Cerebellum (tissue), 4 donors: ENCODE measurements at places on chromosomes 4 and X. TPM values are rescaled to one million over a fixed set of nuclear protein-coding genes. Genes with fewer than 3 reads are reported as not detected.

AMOT gene
- total RNA-seq, result 15.4 TPM

- no peak for DNase-seq
Observed at GRCh38 chr4:55722132-55722531, 86.0 kb upstream of the NMU start.

DNA sequence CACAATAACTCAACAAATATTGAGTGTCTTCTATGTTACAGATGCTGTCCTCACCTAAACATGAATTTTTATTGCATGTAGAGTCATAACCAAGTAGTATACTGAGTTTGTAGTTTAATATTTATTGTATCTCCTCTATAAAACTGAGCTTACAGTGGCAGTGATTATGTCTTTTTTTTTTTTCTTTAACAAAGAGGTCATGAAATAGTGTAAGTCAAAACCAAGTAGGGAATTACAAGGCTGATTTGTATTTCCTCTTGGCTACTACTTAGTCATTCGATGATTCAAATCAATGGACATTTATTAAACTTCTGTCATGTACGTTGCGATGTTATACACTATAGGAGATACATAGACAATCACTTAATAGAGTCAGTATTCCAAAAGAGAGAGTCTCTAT is 48.4 kb downstream of the IL15 start:
- no peak for DNase-seq

DNA sequence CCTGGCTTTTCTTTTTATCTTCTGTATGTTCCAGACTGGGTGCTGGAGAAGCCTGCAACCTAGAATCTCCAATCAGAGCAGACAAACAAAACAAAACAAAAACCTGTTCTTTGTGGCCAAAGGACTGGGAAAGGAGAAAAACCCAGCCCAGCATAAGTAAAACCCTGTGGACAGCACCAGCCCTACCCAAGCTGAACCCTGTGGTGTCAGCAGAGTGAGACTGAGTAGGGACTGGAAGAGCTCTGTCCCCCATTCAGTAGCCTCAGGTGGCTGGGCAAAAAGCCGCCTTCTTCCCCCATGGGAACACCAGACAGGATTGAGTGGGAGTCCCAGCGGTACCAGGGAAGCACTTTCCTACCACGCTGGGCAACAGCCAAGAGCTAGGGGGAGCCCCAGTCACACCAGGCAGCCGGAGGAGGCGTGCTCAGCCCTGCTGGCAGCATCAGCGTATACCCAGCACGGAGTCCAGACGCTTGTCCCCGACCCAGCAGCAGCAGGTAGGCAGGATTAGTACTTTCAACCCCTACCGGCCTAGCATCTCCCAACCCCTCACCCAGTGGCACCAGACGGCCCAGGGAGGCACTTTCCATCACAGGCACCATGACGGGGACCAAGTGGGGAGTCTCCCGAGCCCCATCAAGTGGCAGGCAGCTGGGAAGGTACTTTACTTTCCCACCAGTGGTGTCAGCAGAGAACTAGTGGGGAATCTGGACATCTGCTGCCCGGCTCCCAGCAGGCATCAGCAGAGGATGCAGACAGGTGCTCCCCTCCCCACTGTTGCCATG is 8.6 kb upstream of the JADE3 start:
- DNase-seq, result peak; percentile 15

GRCh38 chr4:14916554-14917297 is 85.6 kb upstream of the CPEB2 start:
- DNase-seq, result no peak

GRCh38 chrX:39481621-39482020 is 616.1 kb downstream of the BCOR start:
- DNase-seq, result no peak

GRCh38 chr4:101348995-101349800 is 1.9 kb upstream of the PPP3CA start:
- DNase-seq, result peak; percentile 81

DNA sequence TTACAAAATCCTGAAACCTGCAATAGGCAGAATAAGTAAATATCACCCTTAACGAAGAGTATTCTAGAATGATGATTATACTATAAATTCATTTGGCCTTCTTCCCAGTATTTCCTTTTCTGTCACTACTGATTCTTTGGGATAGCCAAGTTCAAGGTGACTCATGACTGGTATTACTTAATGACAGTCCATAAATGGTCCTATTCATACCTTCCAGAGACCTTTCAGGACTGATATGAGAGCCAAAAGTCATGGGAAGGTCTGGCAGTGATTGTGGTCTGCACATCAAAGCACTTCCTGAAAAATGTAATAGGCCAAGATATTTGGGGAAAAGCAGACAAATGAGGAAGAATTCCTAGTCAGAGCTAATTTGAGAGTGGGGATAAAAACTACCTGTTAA is 239.6 kb upstream of the FAM47A start:
- no peak for DNase-seq

GRCh38 chr4:142373610-142374009 is 472.5 kb downstream of the INPP4B start:
- DNase-seq, result no peak

DNA sequence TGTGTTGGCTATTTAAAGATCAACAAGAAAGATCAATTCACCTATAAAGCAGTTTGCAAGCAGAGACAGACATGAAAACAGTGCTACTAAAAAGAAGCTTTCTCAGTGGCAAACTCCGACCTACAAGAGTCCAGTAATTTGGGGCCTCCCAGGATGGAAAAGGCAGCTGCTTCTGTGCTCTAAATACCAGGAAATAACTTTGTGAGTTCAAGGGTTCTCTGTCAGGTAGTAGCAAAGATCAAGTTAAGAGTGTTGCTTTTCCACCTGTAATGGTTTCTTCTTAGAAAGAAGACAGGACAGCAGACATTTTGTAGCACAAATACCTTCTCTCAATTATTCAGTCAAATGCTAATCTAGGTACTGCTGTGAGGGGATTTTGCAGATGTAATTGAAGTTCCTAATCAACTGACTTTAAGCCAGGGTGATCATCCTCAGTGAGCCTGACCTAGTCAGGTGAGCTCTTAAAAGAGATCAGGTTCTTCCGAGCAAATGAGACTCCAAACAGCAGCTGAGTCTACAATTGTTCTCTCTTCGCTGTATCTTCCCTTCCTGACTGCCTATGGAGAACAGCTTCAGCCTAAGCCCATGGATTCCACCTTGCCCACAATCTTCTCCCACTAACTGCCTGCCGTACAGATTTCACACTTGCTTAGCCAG is 13.5 kb downstream of the ANKRD17 start:
- DNase-seq, result no peak

GRCh38 chrX:56788717-56789122 is 59.7 kb downstream of the NBDY start:
- DNase-seq, result peak; percentile 38

PROM1 gene
- 21.6 TPM for total RNA-seq

DNA sequence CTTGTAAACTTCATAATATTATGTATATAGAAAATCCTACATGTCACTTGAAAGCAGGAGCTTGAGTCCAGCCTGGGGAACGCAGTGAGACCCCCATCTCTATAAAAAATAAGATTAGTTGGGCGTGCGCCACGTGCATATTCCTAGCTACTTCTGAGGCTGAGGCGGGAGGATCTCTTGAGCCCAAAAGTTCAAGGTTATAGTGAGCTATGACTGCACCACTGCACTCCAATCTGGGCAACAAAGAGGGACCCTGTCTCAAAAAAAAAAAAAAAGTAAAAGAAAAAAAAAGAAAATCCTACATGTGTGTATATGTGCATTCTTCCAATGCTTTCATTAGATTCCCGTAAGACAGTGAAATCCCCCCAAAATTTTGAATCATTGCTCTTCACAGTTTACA is 1.7 kb downstream of the SEC31A start:
- DNase-seq, result no peak

CCDC149 gene
- total RNA-seq, result 15.1 TPM

- no peak for DNase-seq
Observed at GRCh38 chrX:29528281-29528680, 687.1 kb upstream of the MAGEB2 start.

DNA sequence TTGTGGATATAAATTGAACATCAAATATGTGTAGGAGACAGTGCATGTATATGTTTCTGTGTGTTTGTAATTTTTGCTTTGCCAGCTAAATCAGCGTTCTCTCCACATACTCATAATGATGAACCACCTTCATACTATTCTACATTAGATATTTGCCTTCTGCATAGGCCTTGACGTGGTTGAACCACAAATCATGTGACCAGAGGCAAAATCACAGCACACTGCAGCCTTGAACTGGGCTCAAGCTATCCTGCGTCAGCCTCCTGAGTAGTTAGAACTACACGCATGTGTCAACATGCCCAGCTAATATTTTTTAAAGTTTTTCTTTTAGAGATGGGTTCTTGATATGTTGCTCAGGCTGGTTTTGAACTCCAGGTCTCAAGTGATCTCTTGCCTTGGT is 9.5 kb downstream of the UBQLN2 start:
- DNase-seq, result no peak

PLXNB3 gene
- 3.3 TPM for total RNA-seq

PRDM8 gene
- total RNA-seq, result 47.9 TPM

DNA sequence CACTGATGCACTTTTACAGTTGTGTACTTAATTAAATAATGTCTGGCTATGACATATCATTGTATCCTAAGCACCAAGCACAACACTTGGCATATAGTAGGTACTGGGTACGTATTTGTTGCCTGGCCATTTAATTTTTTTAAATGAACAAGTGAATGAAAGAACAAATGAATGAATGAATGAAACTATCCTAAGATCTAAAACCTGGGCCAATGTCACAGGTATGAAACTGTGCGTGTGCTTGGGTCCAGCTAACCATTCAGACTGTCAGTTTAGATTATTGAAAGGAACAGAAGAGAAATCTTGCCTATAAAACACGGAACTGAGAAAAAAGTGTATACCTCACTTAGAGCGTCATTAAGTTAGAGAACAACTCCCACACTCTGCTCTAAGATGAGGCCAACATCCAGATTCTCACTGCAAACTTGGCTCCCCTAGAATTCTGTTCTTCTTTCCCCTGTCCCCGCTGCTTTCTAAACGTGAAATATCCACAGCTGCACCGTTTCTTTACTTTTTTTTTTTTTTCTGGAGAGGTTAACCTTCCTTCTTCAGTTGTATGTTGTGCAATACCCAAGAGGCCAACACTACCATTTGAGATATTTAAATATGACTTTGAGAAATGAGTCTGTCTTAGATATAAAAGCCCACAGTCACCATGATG is 17.3 kb upstream of the SEL1L3 start:
- DNase-seq, result no peak

- no peak for DNase-seq
Observed at GRCh38 chrX:149476513-149476912, 28.6 kb downstream of the IDS start.

DNA sequence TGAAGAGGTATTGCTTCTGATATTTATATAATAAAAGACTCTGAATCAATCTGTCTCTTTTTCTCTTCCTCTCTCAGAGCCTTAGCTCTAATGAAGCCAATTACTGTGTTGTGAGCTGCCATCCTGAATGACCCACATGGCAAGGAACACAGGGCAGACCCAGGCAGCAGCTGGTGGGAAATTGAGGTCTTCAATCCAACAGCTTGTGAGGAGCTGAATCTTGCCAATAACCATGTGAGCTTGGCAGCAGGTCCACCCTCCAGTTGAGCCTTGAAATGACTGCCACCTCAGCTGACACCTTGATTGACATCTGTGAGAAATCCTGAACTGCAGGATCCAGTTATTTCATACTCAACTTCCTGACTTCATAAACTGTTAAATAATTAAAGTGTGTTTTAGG is 149.4 kb downstream of the NDST4 start:
- DNase-seq, result peak; percentile 60

GRCh38 chr4:55359397-55359916 is 13.4 kb downstream of the SRD5A3 start:
- DNase-seq, result no peak

TMPRSS11D gene
- total RNA-seq, result not detected

DNA sequence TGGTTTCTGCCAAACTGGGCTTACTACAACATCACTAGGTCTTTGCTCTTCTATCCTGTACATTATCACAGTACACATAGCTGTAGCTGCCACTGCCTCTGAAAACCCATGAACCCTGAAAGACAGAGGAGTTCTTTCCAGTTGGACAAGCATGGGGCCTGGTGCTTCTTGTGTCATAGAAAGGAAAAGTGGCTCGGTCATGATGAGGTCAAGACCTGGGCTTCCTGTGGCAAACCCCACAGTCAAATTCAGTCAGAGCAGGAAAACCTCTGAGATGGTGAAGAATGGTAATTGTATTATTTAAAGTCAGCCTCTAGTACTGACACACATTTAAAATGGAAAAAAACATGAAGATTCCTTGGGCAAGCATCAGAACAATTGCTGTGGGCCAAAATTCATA is 133.3 kb upstream of the PRPS2 start:
- no peak for DNase-seq

DNA sequence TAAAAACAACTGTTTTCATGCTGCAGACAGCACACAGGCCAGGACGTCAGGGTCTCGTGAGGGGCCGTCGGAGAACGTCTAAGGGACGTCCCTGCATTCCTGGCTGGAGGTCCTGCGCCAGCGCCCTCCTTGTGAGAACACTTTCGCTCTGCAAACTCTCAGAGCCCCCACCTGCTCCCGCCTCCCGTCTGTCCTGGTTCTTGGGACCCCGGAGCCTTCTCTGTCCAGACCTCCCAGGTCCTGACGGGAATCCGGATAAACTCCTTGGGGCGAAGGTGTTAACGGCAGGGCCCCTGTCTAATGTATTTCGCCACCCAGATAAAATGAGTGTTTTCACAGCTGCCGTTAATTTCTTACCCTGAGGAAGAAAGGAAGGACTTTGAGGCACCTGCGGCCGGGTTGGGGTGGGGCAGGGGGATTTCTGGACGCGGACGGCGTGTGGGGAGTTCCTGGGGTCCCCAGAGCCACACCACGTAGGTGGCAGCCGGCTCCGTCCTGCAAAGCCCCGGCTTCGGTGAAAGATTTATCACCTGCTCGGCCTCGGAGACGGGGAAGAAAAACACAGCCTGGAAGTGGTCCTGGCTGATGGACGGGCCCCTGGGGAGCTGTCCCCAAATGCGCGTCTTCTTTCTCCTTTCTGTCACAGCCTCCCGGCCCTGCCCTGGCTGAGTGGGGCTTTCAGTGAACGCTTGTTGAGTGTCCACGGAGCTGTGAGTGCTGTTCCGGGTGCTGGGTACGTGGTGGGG is 35.1 kb upstream of the PPP2R3B start:
- no peak for DNase-seq

DNA sequence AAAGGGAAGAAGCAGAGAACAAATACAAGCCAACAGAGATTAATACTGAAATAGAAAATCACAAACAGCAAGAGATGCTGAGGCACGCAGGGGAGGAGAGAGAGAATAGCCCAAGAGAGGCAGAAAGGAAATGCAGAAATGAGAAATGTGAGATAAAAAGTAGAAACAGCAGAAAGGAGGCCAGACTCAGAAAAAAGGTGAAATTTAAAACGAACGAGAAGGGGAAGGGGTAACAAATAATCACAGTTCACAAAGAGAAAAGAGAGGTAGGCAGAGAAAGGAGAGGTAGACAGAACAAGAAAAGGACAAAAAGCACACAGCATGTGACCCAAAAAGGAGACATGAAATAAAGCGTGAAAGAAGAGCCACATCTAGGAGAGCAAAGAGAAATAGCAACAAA is 264.4 kb downstream of the CHIC1 start:
- no peak for DNase-seq

IDUA gene
- 16.7 TPM for total RNA-seq

TRIML2 gene
- total RNA-seq, result not detected
